Psoas muscle (tissue), 8 donors: ENCODE measurements at places on chromosomes 7 and 10. TPM values are rescaled to one million over a fixed set of nuclear protein-coding genes. Genes with fewer than 3 reads are reported as not detected.

GRCh38 chr10:104639590-104640338, 1.3 kb upstream of the SORCS3 start:
- DNase-seq = no peak

GRCh38 chr7:116443101-116443523, 56.4 kb upstream of the CAV2 start:
- no peak for DNase-seq

- no peak for DNase-seq
These were observed 142.5 kb downstream of the WDR37 start for GRCh38 chr10:1198453-1199344.

- no peak for DNase-seq
These were observed 129.1 kb downstream of the PRKG1 start for GRCh38 chr10:51203359-51203758.

DNA sequence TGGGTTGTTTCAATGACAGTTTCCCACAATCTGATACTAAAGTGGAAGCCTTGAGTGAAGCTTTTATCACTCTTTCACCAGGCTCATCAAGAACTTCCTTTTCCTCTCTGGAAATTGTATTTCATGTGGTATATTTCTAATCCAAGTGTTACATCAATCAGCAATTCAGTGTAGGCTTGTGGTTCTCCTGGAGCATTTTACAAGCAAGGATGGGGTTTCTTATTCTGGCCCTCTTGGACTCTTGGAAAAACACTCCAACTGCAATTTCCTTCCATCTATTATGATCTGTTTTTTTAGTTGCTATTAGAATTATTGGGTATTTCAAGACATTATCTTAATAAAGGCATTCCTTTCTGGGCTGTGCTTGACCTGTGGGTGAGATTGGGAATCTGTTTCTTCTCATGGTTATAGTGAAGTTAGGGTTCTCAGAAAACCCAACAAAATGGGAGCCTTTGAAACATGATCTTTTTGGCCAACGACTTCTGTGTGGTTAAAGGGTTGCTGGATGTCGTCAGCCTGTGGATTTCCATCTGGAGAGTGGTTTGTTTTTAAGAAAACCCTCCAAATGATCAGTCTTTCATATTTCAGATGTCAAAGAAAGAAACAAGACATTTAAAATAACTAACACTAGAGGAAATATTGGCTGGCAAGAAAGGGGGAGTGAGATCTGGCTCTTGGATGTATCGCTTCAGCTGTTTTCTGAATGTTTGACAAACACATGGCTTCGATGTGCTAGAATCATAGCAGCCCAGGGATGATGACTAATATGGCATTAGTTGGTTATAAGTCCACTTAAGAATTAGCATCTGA, 540.2 kb downstream of the LRMDA start:
- no peak for DNase-seq

DNA sequence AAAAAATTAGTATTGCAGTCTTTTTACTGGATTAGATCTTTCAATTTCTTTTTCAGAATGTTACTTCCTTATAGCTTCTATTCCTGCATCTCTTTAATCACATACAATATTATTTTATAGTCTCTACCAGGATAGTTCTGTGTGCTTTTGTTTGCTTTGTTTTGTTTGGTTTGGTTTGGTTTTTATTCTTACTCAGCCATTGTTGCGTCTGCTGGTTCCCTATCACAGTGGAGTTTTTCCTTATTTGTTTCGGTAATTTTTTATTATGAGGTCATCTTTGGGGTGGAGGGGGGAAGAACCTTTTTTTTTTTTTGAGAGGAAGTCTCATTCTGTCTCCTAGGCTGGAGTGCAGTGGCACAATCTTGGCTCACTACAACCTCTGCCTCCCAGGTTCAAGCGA, 9.0 kb upstream of the BAIAP2L1 start:
- DNase-seq = no peak

DNA sequence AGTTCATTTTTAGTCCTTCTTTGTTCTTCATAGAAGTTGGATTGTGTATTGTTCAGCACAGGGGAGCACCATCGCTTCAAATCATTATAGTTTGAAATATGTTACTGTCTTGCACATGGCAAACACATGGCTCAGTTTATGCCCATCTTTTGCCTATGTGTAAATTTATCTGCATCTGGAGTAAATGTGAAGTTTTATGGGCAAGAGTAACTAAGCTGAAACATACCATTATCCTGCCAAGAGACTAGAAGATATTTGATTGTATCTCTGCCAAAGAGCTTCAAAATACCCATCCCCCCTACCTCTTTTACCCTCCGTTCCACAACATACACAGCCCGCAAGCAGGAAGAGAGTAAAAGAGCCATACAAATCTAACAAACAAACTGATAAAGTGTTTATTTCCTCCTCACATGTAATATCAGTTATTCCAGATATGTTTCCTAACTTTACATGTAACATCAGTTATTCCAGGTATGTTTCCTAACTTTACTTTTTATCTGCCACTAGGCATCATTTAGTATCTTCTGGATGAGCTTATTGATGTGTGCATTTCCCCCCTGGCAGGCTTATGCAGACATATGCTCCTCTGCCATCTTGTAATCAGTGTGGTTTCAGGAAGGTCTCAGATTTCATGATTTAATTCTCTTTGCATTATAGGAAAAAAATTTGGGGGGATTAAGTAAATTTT, 127.7 kb downstream of the SRI start:
- no peak for DNase-seq

DNA sequence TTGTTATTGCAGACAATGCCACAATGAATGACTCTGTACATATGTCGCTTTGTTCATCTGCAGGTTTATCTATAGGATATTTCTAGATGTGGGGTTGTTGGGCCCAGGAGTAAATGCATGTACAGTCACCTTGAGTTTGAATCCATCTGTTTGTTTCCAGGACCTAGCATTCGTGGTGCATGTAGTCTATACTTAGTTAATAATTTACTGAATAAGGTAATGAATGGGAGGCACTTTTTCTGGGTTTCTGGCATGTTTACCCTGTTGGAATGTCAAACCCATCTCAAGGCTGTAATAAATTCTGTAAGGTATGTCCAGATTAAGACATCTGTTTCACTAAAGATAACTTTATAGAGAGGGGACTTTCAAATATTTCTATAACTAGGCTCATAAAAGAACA, 23.5 kb downstream of the HECTD2 start:
- DNase-seq = no peak

GRCh38 chr7:101804088-101804963, 13.1 kb upstream of the CUX1 start:
- no peak for DNase-seq

GRCh38 chr10:93254180-93254853, 180.6 kb downstream of the CYP26A1 start:
- no peak for DNase-seq

DNA sequence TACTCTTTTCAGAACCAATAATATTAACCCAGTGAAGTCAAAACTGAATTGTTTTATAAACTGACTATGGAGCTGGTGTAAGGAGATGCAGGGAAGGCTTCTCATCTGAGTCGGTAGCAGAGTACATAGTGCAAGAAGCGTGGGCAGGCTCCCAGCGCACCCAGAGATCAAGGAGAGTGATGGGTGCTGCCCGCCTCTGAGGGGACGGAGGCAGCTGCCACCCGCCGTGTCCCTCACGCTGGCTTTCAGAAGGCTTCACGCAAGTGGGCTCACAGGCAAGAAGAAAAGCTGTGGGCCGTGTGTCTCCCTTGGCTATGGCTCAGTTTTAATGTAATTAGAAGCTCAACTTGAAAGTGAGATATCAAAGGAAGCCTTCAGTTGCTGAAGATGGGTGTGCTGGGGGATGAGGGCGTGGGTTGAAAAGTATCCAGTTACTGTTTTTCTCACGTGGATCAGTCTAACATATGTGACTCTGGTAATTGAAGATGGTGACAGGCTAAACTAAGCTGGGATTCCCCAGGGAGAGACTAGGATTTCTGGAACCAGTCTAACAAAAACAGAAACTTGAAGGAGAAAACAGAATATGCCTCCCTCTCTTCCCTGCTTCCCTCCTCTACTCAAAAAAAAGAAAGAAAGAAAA, 159.9 kb downstream of the MGMT start:
- no peak for DNase-seq

GRCh38 chr10:91077549-91078071, 142.9 kb upstream of the PCGF5 start:
- peak; percentile 63 for DNase-seq

- no peak for DNase-seq
These were observed 3.5 kb downstream of the STK31 start for GRCh38 chr7:23713285-23714149.

DNA sequence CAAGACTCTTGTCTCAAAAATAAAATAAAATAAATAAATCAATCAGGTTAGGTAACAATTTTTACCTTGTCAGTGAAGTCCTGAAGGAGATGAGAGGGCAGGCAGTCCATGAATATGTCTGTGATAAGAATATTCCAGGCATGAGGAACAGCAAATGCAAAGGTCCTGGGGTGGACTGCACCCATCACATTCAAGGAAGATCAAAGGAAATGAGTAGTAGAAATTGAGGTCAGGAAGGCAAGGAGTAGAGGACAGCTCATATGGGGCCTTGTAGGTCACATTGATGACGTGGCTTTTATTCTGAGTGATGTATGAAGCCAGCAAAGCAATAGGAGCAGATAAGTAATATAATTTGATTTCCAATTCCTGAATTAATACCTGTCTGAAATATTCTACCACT, 76.5 kb upstream of the TCF7L2 start:
- DNase-seq = no peak

- DNase-seq = no peak
These were observed 137.4 kb downstream of the MDFIC start for GRCh38 chr7:115059321-115059720.

GRCh38 chr10:50575477-50576244, 48.1 kb downstream of the SGMS1 start:
- DNase-seq = no peak

- no peak for DNase-seq
These were observed 164.7 kb downstream of the ZMYND11 start for GRCh38 chr10:299969-300368.

- peak; percentile 67 for DNase-seq
These were observed 8.8 kb upstream of the GET4 start for GRCh38 chr7:867406-868188.

GRCh38 chr7:11638011-11638774, 193.8 kb downstream of the THSD7A start:
- no peak for DNase-seq

- no peak for DNase-seq
These were observed 103.0 kb upstream of the ANLN start for GRCh38 chr7:36286688-36287087.

DNA sequence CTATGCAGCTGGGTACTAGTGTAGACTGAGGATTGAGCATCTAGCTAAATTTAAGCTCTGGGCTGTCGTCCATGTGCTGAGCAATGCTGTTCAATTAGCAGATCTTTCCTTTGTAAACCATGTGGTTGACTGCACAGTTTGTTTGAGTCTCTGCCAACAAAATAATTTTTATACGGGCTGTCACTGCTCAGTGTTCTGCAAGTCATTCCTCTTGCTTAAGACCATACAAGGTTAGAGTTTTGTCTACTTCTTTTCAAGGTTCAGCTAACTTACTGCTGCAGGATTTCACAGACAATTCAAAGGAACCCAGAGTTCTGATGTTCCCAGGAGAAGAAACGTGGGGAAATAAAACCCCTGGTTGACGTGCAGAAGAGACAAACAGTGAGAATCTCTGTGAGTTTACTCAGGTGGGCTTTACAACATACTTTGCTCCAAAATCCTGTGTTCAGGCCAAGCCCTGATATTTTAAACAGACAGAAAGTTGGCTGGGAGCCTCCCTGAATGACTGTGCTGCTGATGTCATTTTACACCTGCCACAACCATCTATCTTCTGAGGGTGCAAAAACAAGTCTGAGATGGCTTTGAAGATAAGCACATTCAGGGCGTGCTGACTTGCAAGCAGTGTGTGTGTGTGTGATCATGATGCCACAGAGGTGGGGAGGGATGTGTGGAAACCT, 177.1 kb upstream of the SVIL start:
- DNase-seq = peak; percentile 33

GRCh38 chr7:103394566-103394965, 47.1 kb downstream of the PSMC2 start:
- no peak for DNase-seq

- DNase-seq = no peak
These were observed 38.9 kb downstream of the BMPR1A start for GRCh38 chr10:86795353-86795752.

GRCh38 chr10:14010101-14010558, 320.6 kb downstream of the FRMD4A start:
- DNase-seq = no peak

DNA sequence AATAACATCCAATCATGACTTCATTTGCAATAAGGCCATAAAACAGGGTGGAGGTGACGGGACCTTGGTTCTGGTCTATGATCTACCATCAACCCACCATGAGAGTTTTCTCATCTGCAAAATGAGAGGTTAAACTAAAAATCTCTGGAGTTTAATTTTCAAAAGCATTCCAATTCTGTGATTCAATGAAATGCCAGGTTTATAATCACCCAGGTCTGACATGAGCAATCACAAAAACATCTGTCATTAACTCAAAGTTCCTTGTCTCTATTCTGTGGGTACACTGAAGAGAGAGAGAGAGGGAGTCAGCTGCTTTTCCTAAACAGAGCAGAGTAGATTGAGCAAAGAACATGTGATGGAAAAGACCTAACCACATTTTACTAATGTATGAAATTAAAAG, 75.4 kb downstream of the NUDCD3 start:
- no peak for DNase-seq

DNA sequence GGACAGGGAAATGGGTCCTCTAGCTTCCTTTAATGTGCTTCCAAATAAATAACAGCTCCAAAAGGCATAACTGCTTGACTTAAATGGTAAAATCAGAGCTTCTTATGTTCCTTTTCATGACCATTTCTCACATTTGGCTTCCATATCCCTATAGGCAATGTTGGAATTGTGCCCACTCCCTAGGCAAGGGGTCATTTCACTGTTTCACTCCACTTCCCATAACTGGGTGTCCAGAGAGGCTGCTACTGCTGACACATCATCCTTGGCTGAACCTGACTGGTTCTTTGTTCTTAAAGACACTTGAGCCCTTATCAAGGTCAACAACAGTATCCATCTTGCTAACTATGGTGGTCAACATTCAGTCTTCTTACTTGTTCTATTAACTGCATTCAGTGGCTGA, 37.1 kb downstream of the PRTFDC1 start:
- no peak for DNase-seq

The MTERF1 gene
- 7.6 TPM for polyA plus RNA-seq

The ZCCHC24 gene
- 36.2 TPM for polyA plus RNA-seq

The ADAP1 gene
- 0.56 TPM for polyA plus RNA-seq

The MMP21 gene
- 0.03 TPM for polyA plus RNA-seq

The PCGF5 gene
- polyA plus RNA-seq = 57.8 TPM

The CYP2C9 gene
- 0.08 TPM for polyA plus RNA-seq

The PHYHIPL gene
- polyA plus RNA-seq = 0.18 TPM

The PSD gene
- polyA plus RNA-seq = 1.0 TPM

The TRIM74 gene
- 0.34 TPM for polyA plus RNA-seq

The HPS1 gene
- polyA plus RNA-seq = 12.2 TPM

The PNLIP gene
- 0.10 TPM for polyA plus RNA-seq

The BHLHA15 gene
- polyA plus RNA-seq = not detected

The MYL10 gene
- polyA plus RNA-seq = 0.23 TPM

The TAF6 gene
- polyA plus RNA-seq = 34.8 TPM

The ACBD5 gene
- polyA plus RNA-seq = 18.4 TPM

The PTPRZ1 gene
- 0.08 TPM for polyA plus RNA-seq

The MSS51 gene
- polyA plus RNA-seq = 7.3 TPM
